ENCODE measurements at places on chromosomes 2 and 18.

DNA sequence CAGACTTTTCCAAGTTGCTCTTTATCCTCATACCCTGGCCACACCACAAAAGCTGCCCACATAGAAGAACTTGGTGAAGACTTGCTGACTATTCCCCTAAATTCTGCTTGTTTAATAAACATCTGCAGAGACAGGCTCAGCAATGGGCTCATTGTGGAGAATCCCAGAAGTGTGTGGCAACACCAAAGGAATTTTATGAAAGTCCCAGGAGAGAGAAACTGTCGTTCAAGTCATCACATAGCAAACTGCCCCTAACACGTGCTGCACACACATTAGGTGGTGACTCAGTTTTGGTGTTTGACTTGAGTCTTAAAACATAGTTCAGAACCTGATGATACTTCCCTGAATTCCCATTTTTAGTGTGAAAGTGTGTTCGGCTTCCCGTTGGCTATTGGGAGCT, 38.6 kb downstream of the CYP1B1 start:
- no peak for DNase-seq

GRCh38 chr2:54461261-54461660, 5.1 kb downstream of the SPTBN1 start:
- DNase-seq = no peak

DNA sequence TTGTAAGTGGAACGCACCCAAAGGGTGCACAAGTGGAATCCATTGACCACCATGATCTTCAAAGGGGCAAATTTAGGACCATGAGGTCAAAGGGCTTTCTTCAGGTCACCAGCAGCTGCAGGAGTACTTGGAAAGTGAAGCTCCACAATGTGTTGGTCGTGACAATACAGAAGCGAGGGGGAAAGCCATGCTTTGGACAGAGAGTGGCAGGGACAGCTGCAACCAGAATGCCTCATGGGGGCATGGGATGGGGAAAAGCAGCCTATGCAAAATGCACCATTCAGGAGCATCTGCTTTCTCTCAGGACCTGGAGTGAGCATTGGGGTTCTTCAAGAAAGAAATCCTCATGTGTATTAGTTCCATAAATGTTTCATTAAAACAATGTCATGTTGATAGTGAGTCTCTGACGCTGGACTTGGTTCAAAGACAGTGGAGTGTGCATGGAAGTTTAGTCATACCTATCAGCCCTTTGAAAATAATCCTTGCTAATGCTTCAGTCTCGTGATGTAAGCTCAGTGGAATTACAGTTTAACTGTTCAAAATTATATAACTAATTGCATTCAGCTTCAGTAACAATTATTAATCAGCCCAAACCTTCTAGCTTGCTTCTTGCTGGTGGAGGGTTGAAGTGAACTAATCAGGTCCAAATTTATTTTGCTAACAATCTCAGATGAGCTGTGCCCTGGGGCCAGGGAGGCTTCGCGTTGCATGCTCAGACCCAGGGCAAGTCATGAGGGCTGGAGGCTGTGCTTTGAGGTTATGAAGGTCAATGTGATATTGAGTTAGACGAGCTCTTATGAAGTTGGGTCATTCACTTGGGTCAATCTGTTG, 41.6 kb downstream of the ACKR3 start:
- no peak for DNase-seq

GRCh38 chr2:169525434-169525833, 15.9 kb downstream of the KLHL41 start:
- no peak for DNase-seq

Measured in AG04449 (cell line).